ENCODE measurements at places on chromosomes 16 and 17.

DNA sequence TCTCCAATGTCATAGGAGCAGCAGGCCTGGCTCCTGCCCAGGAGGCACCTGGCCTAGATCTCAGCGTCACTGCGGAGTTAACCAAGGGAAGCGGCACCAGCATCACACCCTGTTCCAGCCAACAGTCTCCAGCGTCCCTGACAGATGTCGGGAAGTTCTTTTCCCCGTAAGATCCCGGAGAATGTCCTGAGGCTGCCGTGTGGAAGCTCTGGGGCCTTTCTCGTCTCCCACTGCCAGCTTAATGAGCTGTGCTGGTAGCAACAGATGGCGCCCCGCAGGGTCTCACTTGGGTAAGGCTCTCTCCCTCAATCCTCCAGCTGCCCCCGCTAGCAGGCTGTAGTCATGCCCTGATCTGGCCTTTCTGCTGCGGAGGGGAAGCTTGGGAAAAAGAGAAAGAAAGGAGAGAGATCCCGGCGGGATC lies 57.5 kb downstream of the MARCHF10 start:
- DNase-seq, result no peak

DNA sequence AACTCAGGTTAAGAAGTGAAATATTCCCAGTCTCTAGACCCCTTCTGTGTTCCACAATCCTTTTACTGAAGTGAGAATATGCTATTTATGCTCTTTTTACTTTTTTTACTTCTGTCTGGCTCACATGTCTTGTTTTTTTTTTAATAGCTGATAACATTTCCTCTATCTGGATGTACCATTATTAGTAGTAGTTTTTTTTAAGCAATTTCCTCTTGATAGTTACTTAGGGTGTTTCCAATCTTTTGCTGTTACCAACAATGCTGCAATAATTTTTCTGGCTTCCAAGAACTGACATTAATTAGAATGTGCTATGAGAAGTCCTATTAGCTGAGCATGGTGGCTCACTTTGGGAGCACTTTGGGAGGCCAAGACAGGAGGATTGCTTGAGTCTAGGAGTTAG lies 32.0 kb downstream of the KSR1 start:
- DNase-seq, result no peak

DNA sequence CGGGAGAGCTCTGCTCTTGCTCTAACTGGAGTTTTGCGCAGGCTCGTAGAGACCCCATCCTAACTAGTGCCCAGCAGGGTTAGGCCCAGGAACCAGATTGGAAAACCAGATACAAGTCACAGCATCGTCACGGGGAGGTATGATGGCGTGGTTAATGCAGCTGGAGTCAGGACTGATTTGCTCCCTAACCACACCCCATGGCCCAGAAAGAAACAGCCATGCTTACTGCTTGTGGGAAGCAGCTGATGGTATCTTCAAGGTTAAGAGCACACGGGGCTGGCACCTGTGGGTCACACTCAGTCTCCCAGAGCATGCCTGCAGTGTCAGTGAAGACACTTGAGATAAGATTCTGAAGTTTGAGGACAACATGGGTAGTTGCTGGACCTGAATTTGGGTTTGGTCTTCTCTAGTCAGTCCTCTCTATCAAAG lies 60.2 kb downstream of the WIPI1 start:
- DNase-seq, result no peak

DNA sequence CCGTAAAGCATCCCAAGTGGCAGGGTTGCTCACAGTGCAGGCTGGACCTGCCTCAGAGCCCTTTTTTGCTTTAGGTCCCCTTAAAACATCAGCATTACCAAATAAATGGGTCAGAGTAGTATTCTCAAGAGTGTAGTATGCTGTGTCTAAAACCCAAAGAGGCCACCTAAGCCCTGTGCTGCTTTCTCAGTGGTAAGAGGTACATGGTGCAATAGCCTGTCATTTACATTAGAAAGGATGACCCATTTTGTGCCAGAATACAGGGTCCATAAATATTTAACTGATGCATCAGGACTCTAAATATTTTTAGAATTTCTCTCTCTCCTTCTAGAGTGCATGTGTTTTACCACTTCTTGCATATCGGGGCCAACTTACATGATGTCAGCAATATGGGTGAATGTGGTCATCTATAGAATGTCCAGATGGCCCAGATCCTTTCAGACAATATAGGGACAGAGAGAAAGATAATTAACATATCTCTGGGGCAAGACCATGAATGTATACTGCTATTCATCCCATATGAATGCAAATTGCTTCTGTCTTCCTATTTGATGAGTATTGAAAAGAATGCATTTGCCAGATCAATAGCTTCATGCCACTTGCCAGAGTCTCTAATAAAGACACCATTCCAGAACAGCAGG lies 329.2 kb downstream of the PMP22 start:
- no peak for DNase-seq

- no peak for DNase-seq
Observed at GRCh38 chr16:5875416-5875815, 777.8 kb upstream of the EEF2KMT start.

DNA sequence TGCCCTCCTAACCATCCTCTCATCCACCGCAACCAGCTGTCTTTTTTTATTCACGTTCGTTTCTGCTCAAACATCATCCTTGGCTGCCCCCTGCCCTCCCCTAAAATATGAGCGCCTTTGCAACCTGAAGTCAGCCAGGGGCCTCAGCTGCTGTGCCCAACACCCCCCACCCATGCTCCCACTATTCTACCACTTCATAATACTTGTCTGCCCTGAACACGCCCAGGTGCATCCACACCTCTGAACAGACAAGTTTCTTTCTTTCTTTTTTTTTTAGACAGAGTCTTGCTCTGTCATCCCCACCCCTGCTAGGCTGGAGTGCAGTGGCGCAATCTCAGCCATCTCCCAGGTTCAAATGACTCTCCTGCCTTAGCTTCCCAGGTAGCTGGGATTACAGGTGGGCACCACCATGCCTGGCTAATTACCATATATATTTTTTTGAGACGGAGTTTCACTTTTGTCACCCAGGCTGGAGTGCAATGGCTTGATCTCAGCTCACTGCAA lies 26.9 kb downstream of the CEP295NL start:
- DNase-seq, result no peak

GRCh38 chr17:55729484-55729883 lies 6.8 kb upstream of the TMEM100 start:
- DNase-seq, result no peak

DNA sequence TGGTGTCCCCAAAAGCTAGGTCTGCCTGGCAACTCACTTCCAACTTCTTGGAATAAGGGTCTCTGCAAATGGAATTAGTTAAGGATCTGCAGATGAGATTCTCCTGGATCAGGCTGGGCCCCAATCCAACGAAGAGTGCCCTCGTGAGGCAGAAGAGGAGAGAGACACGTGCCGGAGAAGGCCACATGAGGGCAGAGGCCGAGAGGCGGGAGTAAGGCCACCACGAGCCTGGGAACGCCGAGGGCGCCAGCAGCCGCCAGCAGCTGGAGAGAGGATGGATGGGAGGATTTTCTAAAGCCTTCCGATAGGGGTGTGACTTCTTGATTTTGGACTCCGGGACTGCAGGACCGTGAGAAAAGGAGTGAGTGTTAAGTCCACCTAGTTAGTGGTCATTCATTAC lies 76.3 kb downstream of the JPH3 start:
- DNase-seq, result no peak

DNA sequence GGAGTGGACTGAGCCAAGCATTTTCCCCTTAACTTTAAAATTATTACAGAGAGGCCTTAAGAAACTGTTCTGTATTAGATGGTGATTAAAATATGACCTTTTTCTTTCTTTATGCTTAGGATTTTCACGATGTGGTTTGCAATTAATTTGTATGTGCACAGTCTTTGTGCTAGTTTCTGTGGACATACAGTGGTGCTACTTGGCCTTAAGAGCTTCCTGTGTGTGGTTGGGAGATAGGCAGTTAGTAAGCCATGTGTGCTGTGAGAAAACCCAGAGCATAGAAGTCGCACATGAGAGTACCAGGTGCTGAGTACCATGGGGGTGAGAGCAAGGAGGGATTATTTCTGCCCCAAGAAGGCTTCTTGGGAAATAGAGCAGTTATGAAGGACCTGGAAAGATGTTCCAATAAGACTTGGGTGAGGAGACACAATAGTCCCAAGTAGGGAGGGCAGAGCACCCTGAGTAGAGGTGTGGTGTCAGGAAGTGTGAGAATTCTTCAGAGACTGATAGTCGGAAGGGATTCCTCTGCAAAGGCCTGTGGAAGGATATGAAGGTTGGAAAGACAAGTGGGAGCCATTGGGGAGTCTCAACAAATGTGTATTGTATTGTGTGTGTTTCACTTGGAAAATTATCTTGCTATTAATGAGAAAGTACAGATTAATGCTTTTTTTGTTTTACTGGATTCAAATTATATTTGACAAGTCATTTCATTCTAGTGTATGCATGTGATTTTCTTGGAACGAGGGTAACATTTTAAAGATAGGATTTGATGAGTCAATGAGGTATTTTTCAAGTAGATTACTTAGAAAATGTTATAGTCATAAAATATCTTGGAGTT lies 239.9 kb downstream of the PRKCA start:
- no peak for DNase-seq

- no peak for DNase-seq
Observed at GRCh38 chr17:62058611-62059010, 6.5 kb downstream of the MED13 start.

DNA sequence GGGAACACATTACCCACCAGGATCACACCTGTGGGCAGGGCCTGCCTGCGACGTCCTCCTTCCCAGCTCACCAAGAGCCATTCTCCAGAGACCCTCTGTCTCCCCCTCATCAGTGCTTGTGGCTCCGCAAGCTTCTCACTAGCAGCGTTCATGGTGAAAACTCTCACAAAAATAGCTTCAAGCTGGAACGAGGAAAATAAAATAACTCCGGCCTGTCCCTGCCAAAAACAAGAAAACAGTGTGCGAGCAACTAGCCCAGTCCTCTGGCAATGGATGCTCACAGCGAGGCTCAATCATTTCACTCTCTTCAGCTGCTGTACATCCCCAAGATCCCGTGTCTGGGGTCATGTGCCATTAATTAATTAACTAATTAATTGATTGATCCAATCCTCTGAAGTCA lies 18.0 kb downstream of the SPACA3 start:
- no peak for DNase-seq

GRCh38 chr17:39538866-39539265 lies 68.9 kb downstream of the NEUROD2 start:
- no peak for DNase-seq

- no peak for DNase-seq
Observed at GRCh38 chr17:69773081-69773480, 301.9 kb upstream of the KCNJ16 start.

DNA sequence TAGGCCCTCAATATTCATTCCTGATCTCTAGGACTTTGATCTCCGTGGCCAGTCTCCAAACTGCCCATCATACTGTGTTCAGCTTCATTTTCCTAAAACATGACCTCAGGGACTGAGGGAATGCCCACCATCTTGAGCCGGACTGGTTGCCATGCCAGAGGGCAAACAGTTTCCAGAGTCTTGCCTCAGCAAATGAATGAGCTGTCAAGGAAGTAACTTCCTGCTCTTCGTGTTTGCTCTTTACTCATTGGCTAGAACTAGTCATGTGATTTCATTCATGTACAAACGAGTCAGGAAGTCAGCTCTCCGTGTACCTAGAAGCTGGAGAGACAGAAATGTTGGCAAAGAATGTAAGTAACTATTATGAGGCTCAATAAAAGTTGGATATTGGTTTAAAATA lies 50.2 kb downstream of the ANKFN1 start:
- DNase-seq, result no peak

- DNase-seq, result no peak
Observed at GRCh38 chr16:28501258-28502232, 5.1 kb downstream of the IL27 start.

GRCh38 chr16:15707332-15707731 lies 57.3 kb downstream of the NDE1 start:
- no peak for DNase-seq

GRCh38 chr16:53822936-53823529 lies 119.1 kb downstream of the FTO start:
- DNase-seq, result no peak

GRCh38 chr16:75102595-75102994 lies 14.0 kb downstream of the LDHD start:
- DNase-seq, result no peak

DNA sequence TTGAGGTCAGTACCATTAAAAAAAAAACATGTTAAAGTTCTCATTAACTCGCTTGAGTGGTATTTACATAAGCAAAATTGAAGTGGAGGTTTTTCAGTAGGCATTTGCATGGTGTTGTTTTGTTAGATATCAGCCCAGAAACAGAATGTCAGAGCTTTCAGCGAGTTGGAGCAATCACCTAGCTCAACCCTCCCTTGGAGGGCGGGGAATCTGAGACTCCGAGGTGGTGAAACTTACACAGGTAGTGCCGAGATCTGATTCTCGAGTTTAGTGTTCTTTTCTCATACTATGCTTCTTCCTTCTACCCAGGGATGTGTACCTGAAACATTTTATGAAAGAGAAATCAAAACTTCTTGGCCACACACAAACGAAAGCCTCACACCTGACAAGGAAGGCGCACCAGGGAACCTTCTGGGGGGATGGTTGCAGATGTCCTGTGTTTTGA lies 6.6 kb downstream of the SEC14L1 start:
- DNase-seq, result no peak

DNA sequence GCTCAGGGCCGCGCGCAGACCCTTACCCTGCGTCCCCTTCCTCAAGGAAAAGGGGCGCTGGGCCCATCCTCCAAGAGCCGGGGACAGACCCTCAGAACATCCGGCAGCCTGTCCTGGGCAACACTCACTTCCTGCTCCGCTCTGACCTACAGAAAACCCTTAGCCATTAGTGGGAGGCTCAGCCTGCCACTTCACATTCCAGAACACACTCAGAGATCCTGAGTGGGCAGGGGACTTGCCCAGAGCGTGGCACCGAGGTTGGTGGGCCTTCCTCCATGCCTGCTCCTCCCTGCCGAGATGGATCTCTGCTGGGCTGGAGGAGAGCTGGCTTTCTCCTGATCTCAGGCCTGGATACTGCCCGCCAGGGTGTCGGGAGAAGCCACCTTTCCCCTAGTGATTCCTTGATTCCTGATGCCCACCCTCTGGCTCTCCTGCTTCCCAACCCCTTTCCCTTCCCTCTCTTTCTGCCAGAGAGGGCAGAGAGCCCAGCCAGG lies 1.5 kb downstream of the SCARF1 start:
- no peak for DNase-seq

DNA sequence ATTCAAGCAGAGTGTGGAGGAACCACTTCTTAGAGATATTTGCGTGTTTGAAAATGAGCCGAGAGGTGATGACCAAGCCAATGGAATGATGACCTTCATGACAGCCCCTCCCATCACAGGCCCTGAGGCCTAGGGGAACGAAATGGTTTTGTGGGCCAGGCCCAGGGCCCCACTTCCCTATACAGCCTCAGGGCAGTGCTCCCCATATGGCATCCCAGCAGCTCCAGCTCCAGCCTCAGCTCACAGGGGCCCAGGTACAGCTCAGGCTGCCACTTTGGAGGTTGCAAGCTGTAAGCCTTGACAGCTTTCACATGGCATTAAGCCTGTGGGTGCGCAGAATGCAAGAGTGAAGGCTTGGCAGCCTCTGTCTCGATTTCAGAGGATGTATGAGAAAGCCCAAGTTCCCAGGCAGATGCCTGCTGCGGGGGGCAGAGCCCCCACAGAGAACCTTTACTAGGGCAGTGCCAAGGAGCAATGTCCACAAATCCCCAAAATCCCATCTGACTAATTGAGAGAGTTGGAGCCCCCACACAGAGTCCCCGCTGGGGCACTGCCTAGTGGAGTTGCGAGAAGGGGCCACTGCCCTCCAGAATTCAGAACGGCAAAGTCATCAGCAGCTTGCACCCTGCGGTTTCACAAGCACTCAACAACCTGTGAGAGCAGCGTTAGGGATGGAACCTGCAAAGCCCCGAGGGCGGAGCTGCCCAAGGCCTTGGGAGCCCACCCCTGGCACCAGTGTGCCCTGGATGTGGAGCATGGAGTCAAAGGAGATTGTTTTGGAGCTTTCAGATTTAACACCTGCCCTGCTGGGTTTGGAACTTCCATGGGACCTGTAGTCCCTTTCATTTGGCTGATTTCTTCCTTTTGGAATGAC lies 21.2 kb downstream of the CHMP6 start:
- DNase-seq, result no peak
